ENCODE measurements at places on chromosomes 7 and 10. TPM values are rescaled to one million over a fixed set of nuclear protein-coding genes. Genes with fewer than 3 reads are reported as not detected.

Gene ADARB2
- total RNA-seq = not detected

Gene H2BK1
- total RNA-seq = not detected

Gene CDHR1
- not detected for total RNA-seq

Gene LRIT1
- total RNA-seq = not detected

Gene CCL26
- total RNA-seq = 1.4 TPM

Data from bronchial smooth muscle cell (primary cell).